ENCODE measurements at places on chromosomes 7 and 10.

DNA sequence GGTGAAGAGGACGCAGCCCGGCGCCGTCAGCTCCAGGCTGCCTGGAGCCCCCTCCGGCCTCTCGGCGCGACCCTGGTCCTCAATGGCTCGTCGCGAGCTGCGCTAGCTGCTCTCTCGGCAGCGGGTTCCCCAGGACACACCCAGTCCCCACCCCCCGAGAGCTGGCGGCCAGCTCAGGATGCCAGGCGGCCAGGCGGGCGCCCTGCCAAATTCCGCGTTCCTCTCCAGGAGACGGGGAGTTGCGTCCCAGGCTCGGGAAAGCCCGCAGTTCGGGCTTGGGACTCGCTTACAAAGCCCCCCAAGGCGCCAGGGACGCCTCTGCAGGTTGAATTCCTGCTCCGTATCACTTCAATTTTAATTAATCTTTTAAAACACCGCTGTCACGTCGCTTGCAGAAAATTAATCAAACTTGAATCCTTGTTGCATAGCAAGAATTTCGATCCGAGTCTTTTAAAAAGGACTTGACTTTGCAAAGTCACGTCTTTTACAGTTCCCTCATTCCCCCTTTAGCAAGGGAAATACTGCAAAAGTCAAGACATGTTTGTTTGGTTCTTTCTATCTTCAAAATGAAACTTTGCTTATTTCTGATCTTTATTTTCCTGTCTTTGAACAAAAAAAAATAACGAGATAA is 28.2 kb downstream of the SKIDA1 start:
- peak; percentile 95 for DNase-seq

DNA sequence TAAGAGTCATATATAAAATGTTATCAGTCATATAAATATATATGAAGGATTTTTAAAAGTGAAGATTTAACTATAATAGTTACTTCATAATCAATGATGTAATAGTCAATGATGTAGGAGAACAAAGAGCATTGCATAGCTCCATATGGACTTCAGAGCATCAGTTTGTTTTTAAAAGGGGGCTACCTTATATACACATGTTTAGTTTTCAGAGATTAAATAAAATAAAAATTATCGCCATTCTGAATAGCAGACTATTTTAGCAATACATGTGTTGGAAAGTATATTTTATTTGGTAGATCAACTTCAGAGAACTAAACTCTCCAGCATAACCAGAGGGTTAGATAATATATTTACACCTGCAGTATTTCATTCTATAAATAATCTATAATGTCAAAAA is 29.1 kb upstream of the EPC1 start:
- no peak for DNase-seq

DNA sequence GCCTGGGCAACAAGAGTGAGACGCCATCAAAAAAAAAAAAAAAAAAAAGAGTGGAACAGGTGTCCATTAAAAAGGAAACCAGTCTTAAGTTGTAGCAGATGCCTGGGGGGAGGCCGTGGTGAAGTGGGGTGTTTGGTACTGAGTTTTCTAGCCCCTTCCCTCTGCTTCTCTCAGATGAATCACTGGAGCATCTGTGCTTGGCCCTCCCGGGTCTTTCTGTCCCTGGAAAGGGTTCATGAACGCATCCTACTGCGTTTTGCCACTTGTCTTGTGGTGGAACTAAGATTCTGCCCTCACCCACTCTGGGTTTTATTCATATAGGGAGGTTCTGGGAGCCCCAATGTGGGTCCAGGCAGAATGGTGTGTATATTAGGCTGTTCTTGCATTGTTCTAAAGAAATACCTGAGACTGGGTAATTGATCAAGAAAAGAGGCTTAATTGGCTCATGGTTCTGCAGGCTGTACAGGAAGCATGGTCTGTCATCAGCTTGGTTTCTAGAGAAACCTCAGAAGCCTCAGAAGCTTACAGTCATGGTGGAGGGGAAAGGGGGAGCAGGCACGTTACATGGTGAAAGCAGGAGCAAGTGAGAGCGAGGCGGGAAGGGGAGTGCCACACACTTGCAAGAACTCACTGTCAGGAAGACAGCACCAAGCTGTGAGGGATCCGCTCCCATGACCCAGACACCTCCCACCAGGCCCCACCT is 63.5 kb downstream of the CAMK1D start:
- DNase-seq, result no peak

- DNase-seq, result no peak
Observed at GRCh38 chr7:91656541-91657482, 223.7 kb downstream of the MTERF1 start.

GRCh38 chr10:113665806-113666354 is 2.0 kb upstream of the NRAP start:
- DNase-seq, result no peak

DNA sequence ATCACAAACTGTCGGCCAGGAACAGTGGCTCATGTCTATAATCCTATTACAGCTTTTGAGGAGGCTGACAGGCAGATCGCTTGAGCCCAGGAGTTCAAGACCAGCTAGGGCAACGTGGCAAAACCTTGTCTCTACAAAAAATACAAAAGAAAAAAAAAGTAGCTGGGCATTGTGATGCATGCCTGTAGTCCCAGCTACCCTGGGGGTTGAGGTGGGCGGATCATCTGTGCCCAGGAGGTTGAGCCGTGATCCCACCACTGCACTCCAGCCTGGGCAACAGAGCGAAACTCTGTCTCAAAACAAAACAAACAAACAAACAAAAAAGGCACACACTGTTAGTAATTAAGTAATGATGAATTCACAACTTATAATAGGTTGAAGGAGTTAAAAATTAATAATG is 441.5 kb upstream of the PCDH15 start:
- no peak for DNase-seq

DNA sequence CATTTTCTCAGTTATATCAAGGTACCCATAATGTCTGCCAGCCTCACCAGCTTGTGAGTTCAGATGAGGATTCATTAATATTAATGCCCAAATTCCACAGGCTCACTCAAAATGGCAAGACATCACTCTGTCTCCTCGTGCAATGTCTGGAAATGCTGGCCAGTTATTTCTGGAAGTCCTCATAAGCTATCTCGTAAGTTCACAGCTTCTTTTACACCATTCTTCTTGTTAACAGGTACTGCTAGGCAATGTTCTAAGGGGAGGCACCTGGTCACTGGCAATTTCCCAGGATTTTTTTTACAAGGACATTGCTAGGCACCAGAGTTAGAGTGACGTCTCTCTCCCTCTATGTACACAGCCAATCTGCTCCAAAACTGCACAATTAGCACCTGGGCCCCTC is 80.2 kb upstream of the SEMA3C start:
- no peak for DNase-seq

All from osteocyte (in vitro differentiated cells).